CD4-positive, alpha-beta memory T cell (primary cell): ENCODE measurements at places on chromosomes 2 and 18. TPM values are rescaled to one million over a fixed set of nuclear protein-coding genes. Genes with fewer than 3 reads are reported as not detected.

DNA sequence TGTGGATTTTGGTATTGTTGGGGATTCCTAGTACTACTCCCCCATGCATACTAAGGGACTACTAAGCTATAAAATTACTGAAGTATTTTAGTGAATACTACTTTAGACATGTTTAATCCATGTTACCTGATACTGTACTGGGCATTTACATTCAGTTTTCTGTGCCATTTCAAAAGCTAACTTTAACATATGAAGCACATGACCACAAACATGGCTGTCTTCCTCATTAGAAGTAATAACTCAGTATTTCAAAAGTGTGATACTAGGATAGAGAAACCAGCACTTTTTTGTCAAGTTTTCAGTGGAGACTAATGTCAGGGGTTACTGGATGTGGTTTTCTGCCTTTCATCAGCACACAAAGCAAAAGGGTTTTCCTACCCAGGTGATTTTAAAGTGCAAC is 27.9 kb downstream of the WDR33 start:
- no peak overlapping the region for H3K4me3 ChIP-seq
- H3K27ac ChIP-seq: no peak overlapping the region
- no peaks in the 10 kb centered on the region for H3K27me3 ChIP-seq

- no peaks in the 10 kb centered on the region for H3K36me3 ChIP-seq
- no peak for DNase-seq
- no peak overlapping the region for H3K27ac ChIP-seq
- no peaks in the 10 kb centered on the region for H3K4me1 ChIP-seq
These were observed 191.7 kb downstream of the CAMKMT start for GRCh38 chr2:44553456-44553855.

The EPB41L3 gene
- polyA plus RNA-seq: 0.89 TPM

The CNRIP1 gene
- not detected for polyA plus RNA-seq
